ENCODE measurements at places on chromosomes 4 and X.

GRCh38 chr4:176193126-176193525 is 2.3 kb downstream of the SPATA4 start:
- H3K4me1 ChIP-seq: peaks cover 24% of the 10 kb centered on the region
- peak overlapping the region; percentile 75 for H3K27ac ChIP-seq
- no peak overlapping the region for H3K4me3 ChIP-seq
- H3K27me3 ChIP-seq: no peaks in the 10 kb centered on the region

- no peaks in the 10 kb centered on the region for H3K4me1 ChIP-seq
- no peaks in the 10 kb centered on the region for H3K36me3 ChIP-seq
- H3K27ac ChIP-seq: no peak overlapping the region
- H3K27me3 ChIP-seq: no peaks in the 10 kb centered on the region
Measured at GRCh38 chr4:17258106-17258505, 253.8 kb downstream of the QDPR start.

DNA sequence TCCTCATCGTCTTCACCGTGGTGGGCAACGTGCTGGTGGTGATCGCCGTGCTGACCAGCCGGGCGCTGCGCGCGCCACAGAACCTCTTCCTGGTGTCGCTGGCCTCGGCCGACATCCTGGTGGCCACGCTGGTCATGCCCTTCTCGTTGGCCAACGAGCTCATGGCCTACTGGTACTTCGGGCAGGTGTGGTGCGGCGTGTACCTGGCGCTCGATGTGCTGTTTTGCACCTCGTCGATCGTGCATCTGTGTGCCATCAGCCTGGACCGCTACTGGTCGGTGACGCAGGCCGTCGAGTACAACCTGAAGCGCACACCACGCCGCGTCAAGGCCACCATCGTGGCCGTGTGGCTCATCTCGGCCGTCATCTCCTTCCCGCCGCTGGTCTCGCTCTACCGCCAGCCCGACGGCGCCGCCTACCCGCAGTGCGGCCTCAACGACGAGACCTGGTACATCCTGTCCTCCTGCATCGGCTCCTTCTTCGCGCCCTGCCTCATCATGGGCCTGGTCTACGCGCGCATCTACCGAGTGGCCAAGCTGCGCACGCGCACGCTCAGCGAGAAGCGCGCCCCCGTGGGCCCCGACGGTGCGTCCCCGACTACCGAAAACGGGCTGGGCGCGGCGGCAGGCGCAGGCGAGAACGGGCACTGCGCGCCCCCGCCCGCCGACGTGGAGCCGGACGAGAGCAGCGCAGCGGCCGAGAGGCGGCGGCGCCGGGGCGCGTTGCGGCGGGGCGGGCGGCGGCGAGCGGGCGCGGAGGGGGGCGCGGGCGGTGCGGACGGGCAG is 792 bp downstream of the ADRA2C start:
- no peak for DNase-seq
- H3K27ac ChIP-seq: no peak overlapping the region
- H3K27me3 ChIP-seq: peaks cover 23% of the 10 kb centered on the region
- no peaks in the 10 kb centered on the region for H3K4me1 ChIP-seq

DNA sequence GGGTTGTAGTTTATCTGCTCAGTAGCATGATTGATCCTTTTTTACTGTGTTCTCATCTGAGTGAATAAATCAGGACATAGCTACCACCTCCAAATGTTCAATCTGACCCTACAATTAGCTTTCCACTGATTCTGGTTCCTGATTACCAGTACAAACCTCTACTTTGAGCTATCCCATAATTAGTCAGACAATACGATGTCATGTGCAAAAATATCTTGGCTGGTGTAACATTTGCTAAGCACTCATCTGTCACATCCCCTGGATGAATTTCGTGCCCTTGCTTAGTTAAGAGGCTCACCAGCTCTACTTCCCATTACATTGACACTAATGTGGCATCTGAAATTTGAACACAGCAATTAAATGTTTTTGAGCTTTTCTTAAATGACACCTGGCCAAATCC is 1101.0 kb upstream of the PCDH7 start:
- no peaks in the 10 kb centered on the region for H3K4me1 ChIP-seq
- no peak overlapping the region for H3K4me3 ChIP-seq
- H3K27ac ChIP-seq: no peak overlapping the region
- H3K36me3 ChIP-seq: no peaks in the 10 kb centered on the region
- H3K27me3 ChIP-seq: no peaks in the 10 kb centered on the region

GRCh38 chr4:76564123-76564915 is 129.3 kb downstream of the SHROOM3 start:
- no peaks in the 10 kb centered on the region for H3K36me3 ChIP-seq
- no peaks in the 10 kb centered on the region for H3K27me3 ChIP-seq
- peaks cover 41% of the 10 kb centered on the region for H3K4me1 ChIP-seq
- H3K27ac ChIP-seq: peak overlapping the region; percentile 89
- peak; percentile 83 for DNase-seq

DNA sequence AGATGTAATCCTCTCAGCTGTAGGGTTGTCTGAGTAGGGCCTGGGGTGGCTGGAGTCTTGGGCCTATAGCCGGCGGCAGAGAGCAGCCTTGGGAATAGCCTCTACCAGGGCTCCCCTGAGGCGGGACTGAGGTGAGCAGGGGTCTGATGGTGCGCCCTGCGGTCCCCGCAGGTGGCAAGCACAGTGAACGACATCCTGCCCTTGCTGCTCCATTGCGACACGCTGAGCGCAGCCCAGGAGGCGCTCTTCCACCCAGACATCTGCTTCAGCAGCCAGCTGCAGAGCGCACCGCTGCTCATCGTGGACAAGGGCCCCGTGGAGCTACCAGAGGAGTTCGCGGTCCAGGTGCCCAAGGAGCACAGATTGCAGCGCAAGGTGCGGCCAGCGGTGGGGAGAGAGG is 317.0 kb downstream of the ADGRL3 start:
- no peak overlapping the region for H3K27ac ChIP-seq
- H3K4me1 ChIP-seq: peaks cover 19% of the 10 kb centered on the region
- no peak overlapping the region for H3K4me3 ChIP-seq
- H3K36me3 ChIP-seq: no peaks in the 10 kb centered on the region

DNA sequence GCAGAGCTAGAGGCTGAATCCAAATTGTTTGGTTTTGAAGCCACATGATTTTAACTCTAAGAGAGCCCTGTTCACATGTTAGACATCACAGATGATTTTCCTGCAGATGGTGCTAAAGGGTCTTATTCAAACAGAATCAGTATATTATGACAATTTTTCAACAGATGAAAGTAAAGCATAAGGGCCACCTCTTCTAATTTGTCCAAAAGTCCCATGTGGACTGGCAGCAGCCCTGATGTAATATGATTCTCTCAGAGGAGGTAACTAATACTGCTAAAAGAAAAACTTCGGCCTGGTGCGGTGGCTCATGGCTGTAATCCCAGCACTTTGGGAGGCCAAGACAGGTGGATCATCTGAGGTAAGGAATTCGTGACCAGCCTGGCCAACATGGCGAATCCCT is 26.0 kb upstream of the SETD7 start:
- H3K27me3 ChIP-seq: no peaks in the 10 kb centered on the region
- no peaks in the 10 kb centered on the region for H3K36me3 ChIP-seq
- H3K4me3 ChIP-seq: no peak overlapping the region
- H3K27ac ChIP-seq: no peak overlapping the region
- DNase-seq: no peak

DNA sequence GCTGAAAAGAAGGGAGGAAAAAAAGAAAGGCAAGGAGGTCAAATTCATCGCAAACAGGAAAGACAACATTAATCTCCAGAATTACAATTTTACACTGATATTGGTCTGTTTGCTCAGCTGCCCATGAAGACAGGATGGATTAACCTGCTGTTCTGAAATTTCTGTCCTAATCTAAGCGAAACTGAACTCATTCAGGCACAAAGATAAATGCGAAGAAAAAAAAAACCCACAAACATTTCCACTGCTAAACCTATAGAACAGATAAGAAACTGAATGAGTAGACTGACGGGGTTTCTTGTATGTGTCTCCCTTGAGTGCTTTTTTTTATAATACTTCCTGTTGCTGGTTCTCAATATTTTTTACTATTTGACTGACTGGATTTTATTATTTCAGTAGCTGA is 251.8 kb upstream of the FTHL17 start:
- no peaks in the 10 kb centered on the region for H3K36me3 ChIP-seq
- no peak for DNase-seq
- no peak overlapping the region for H3K27ac ChIP-seq

DNA sequence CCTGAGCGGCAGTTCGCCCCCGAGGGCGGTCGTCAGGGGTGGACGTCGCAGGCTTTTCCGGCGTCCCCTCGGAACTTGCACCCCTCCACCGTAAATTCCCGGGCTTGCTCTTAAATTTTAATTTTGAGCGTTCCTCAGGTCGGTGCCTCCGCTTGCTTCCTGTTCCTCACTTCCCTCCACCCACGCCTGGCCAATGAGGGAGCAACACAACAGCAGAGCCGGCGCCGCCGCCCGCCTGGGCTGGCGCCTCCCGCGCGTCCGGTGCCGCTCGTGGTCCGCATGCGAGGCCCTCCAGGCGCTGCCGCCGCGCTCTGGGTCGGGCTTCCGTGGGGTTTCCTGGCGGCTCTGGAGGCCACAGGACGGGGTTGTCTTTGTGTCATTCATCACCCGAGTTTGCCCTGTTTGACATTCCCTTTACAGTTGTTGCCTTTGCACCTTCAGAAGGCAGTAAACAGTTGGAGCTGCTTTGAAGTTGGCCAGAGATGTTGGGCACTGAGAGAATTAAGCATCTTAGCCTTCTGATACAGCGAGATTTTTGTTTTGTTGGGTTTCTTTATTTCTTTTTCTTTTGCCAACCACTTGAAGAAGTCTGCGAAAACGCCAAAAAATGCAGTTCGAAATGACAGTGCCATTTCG is 692 bp downstream of the SPCS3 start:
- DNase-seq: peak; percentile 80
- peak overlapping the region; percentile 93 for H3K27ac ChIP-seq
- H3K4me3 ChIP-seq: peak overlapping the region; percentile 84
- no peaks in the 10 kb centered on the region for H3K27me3 ChIP-seq

- H3K27me3 ChIP-seq: no peaks in the 10 kb centered on the region
- no peak overlapping the region for H3K27ac ChIP-seq
- no peaks in the 10 kb centered on the region for H3K36me3 ChIP-seq
Measured at GRCh38 chr4:187158003-187158402, 434.3 kb upstream of the FAT1 start.

DNA sequence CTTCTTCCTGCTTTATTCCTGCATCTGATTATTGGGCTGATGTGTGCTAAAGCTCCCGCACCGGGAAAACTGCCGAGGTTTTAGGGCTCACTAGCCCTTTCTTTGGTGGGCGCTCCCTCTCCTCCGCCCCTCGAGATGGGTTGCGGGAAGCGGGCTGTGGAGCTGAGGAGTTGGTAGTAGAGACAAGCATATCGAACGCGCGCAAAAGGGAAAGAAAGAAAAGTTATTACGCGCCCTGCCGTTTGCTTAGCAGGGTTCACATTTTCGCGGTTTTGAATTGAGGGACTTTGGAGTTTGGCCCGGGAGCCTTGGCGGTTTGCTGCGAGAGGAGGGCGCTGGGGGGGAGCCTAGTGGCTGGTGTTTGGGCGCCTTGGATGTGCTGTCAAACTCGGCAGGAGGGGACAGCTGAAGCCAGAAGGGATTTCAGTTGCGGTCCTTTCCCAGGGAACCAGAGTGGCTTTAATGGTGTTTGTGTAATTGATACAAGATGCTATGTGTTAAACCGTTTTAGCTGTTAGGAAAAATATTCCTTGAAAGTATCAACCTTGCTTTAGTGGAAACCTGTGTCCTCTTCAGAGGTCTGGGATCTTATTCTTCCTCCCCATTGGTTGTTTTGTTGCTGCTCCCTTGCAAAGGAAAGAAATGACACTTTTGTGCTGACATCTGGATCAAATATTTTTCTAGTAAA is 1.1 kb downstream of the GAB1 start:
- peaks cover 5% of the 10 kb centered on the region for H3K4me1 ChIP-seq
- H3K4me3 ChIP-seq: peak overlapping the region; percentile 78
- H3K27me3 ChIP-seq: no peaks in the 10 kb centered on the region
- DNase-seq: peak; percentile 60
- H3K36me3 ChIP-seq: no peaks in the 10 kb centered on the region

Data from astrocyte (in vitro differentiated cells and primary cell).